ENCODE measurements at places on chromosomes 11 and 22.

DNA sequence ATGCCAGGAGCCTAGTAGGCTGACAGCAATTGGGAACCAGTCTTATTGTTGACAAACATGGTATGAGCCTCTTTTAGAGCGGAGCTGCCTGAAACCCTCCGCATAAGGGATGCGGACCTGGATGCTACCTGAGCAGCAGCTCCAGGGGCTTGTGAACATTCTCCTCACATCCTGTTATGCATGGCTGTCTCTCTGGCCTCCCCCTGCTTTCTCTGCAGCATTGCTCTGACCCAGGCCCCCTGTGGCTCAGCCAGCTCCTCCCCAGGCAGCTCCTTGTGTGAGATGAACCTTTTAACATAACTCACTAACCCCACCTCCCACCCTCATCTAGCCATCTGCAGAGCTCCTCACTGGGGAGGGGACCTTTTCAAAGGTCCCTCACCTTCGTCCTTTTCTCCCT, 6.0 kb downstream of the BMAL1 start:
- no peak for DNase-seq

DNA sequence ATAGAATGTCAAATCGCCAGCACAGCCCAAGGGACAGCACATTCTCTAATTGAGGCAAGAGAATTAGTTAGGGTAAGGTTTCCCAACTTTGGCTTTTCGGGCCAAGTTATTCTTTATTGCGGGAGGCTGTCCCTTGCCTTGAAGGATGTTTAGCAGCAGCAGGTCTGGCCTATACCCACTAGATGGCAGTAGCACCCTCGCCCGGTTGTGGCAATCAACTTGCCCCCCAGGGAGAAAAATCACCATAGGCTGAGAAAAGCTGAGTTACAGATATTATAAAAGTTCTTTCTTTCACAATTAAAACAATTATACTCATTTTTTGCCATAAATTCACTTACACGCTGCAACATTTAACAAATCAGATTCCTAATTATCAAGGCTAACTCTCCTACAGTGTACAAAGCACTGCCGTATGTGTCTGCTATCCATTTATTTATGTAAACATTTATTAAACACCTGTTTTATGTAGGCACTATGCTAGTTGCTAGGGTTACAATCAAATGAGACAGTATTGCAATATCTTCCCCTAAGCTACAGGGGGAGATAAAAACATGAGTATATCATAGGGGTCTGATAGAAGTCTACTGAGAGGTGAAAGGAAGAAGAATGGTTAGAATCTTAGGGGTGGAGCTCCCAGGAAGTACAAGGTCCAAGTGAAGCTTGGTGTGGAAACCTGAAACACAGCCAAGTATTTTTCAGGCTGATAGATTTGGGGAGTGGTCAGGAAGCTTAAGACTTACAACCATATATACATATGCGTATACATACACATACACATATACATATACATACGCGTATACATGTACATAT, 452.3 kb downstream of the RAB38 start:
- DNase-seq = no peak

GRCh38 chr11:111749646-111750045, 16.5 kb downstream of the PPP2R1B start:
- DNase-seq = no peak

DNA sequence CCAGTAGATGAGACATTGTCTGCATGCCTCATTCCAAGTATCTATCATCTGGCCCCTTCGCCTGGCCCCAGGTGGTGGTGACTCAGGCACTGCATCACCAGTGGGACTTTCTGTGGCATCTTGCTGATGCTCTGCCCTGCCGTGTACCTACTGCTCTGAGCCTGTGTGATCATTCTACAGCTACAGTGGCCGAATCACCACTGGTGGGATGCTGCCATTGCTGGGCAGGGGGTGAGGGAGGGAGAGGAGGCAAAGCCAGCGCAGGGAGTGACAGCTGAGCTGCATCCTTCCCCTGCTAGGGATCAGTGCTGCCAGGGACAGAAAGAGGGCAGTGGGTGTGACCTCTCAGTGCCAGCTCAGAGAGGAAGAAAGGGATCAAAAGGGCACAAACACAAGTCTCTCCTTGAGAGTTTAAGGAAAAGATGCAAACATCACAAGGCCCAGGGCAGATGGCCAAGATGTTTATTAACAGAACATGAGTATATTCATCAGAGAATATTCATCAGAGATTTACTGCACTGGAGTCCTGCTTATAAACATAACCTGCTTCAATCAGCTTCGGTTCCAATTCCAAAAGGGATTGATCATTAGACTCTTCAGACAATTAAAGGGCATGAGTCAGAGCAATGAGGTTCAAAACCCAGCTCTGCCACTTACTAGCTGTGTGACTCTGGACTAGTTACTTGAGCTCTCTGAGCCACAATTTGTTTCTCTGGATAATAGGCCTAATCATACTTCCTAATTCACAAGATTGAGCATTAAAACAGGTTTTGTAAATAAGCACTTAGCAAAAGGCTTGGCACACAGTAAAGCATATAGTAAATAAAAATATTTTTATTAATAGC, 109.8 kb downstream of the NAT10 start:
- DNase-seq = no peak

- DNase-seq = no peak
Observed at GRCh38 chr22:29689206-29689879, 30.5 kb upstream of the CABP7 start.

DNA sequence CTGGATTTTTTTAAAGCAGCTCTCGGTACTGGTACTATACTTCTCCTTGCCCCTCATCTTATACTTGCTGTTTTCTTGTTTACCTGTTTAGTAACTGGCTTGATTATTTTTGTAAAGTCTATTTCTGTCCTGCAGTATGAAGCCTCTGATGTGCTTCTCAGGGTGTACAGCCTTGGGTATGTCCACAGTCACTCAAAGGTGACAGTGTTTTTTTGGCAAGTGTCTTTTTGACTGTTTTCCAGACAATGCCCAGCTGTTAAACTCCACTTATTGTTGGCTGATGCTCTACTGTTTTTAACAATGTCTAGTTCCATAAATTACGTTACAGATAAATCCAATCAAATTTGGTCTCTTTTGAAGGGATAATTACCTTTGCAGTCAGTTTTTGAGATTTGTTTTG, 475.2 kb downstream of the JRKL start:
- DNase-seq = no peak

- no peak for DNase-seq
Observed at GRCh38 chr11:130999086-130999485, 82.8 kb upstream of the SNX19 start.

DNA sequence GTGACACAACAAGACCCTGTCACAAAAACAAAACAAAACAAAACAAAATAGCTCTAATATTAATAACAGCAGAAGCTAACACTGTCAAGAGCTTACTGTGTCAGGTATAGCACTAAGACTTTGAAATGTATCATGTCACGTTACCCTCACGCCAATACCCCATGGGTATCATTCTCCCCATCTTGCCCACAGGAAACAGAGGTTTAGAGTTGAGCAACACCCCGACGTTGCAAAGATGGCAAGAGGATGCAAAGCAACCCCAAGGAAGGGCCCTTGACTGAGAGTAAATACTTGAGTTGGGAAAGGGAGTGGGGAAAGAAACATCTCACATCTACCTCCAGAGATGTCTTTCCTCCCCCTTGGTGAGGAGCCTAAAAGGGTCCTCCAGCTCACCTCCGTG, 366.8 kb downstream of the LARGE1 start:
- DNase-seq = no peak

- no peak for DNase-seq
Observed at GRCh38 chr11:26755762-26756161, 33.9 kb upstream of the SLC5A12 start.

DNA sequence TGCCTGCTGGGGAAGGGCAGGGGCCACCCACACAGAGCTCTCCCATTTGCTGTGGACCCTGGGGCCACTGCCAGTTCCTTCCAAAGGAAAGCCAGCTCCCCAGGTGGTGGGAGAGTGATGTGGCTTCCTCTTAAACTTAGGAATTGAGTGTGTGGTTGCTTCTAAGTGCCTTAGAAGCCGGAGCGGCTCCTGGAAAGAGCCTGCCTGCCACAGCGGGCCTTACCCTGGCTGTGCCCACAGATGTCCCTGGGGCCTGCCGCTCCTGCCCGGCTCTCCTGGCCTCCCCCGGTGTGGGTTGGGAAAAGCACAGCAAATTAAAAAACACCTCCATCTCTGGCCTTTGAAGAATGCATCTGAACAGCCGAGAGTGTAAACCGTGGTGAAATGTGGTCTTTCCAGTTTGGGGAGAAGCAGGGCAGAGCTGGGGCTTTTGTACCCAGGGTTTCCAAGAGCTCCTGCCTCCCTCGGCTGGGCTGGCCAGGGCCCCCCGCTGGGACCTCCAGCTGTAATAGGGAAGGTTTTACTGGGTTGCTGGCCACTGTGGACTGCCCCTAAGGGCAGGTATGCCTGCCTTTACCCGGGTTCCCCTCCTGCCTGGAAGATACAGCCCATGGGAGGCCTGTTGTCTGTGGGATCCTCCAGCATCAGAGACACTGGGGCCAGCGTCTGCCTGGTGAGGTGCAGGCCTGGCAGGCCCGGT, 30.2 kb downstream of the LRP5 start:
- DNase-seq = no peak

DNA sequence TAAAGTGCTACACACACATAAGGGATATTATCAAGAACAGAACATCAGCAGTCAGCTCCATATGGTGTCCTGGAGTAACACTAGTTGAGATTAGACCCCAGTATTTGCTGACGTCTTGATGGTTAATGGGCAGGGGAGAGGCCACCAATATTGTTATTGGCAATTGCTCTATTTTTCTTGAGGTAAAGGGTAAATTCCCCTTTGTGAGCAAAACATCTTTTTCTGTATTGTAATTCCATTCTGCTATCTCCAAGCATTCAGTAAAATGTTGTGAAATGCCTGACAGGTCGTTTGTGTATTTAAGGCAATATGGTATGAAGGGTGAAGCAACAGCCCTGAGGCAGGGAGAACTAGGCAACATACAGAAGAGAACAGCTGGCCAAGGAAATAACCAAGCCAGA, 21.9 kb downstream of the PC start:
- DNase-seq = no peak

- no peak for DNase-seq
Observed at GRCh38 chr22:49999946-50000586, 12.5 kb downstream of the IL17REL start.

GRCh38 chr11:26764315-26764714, 42.5 kb upstream of the SLC5A12 start:
- DNase-seq = no peak

GRCh38 chr11:10503777-10504480, 37.1 kb downstream of the RNF141 start:
- peak; percentile 32 for DNase-seq

- no peak for DNase-seq
Observed at GRCh38 chr11:92728628-92729027, 240.8 kb upstream of the MTNR1B start.

- no peak for DNase-seq
Observed at GRCh38 chr22:20155330-20156041, 4.6 kb upstream of the CCDC188 start.

DNA sequence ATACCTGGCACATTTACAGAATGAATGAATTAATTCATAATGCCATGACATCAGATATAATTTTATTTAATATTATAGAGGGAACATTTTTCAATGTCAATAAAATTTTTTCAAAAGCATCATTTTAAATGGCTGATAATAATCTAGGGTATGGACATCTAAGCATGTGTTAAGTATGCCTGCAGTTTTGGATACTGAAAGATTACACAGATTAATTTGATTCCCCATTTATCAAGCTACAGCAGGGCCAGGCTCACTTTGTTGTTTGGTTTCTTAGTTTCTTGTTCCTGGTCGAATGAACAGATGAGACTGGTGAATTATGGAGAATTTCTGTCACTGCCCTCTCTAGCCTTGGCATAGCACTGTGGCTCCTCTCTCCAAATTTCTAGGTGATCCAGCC, 72.4 kb upstream of the E2F8 start:
- no peak for DNase-seq

GRCh38 chr22:49900441-49901230, 17.6 kb downstream of the ALG12 start:
- no peak for DNase-seq

DNA sequence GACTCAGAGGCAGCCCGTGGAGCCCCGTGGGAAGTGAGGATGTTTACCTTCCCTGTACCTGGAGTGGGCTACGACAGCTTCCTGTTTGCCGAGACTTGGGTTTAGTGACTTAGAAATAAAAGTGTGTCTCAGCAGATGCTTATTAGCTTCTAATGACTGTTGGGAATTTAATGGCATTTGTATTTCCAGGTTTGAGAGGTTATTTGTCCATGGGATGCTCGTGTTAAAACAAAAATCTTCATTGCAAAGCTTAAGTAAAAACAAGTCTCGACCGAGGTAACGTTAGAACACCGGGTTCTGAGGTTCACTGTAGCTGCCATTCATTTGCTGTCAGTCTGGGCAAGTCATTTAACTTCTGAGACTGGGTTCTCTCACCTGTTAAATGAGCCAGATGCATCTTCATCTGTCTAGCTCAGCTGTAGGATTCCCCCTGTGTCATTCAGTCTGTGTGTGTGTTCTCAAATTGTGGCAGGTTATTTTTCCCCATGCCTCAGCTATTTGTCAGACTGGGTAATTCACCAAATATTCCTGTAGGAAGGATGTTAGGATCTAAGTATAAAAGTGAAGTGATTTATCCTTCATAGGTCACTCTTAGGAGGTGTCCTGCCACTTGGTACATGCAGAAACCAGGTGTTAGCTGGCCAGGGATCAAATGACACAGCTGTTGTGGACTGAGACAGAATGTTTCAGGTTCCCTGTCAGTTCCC, 791 bp downstream of the EI24 start:
- no peak for DNase-seq

- DNase-seq = no peak
Observed at GRCh38 chr22:30265823-30266444, 717 bp downstream of the OSM start.

GRCh38 chr22:21937041-21937820, 15.4 kb downstream of the PPM1F start:
- DNase-seq = no peak

DNA sequence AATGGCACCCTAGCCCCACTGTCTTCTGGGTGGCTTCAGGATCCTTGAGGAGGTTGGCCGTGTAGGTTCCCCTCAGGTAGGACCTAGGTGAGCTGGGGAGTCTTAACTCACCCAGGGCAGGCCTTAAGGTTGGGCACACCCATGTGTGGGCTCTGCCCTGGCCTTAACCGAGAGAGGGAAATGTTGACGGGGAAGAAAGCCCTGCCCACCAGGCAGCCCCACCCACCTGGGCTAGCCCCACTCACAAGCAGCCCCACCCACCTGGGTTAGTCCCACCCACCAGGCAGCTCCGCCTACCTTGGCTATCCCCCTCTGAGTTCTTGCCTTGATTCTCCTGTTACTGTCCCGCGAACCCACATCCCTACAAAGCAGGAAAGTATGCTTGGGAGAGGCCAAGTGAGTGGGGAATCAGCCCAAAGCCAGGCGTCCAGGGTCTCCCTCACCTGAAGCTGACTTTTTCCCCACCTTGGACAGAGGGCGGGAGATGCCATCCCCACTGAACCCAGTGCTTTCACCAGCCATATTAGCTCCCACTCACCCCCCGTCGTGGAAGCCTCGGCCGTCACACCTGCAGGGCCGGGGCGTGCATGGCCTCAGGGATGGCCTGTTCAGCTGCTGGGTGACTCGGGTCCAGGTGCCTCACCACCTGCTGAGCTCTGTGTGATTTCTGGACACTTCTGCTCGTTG, at the start of gene MYEOV:
Gene MYEOV (plus strand): TSS at position 337 of the 687 bp plus-strand sequence. CDS start 1,200 bp downstream, outside the sequence.
- no peak for DNase-seq

Data from ureter (tissue), 1 donor.